ENCODE measurements at places on chromosomes 1 and 21. TPM values are rescaled to one million over a fixed set of nuclear protein-coding genes. Genes with fewer than 3 reads are reported as not detected.

SPRR2A gene
- total RNA-seq = not detected

GPA33 gene
- total RNA-seq = not detected

KIF21B gene
- total RNA-seq = 0.22 TPM

IRF6 gene
- 0.43 TPM for total RNA-seq

PM20D1 gene
- total RNA-seq = 0.11 TPM

FAM167B gene
- 3.0 TPM for total RNA-seq

TMPRSS15 gene
- not detected for total RNA-seq

KRTAP7-1 gene
- not detected for total RNA-seq

BRINP2 gene
- total RNA-seq = not detected

C8A gene
- not detected for total RNA-seq

SPRR2B gene
- not detected for total RNA-seq

LINGO4 gene
- not detected for total RNA-seq

SLC2A1 gene
- 86.8 TPM for total RNA-seq

CALML6 gene
- total RNA-seq = 0.22 TPM

CDA gene
- 10.1 TPM for total RNA-seq

C1orf210 gene
- not detected for total RNA-seq

TTLL7 gene
- 13.9 TPM for total RNA-seq

MROH7 gene
- total RNA-seq = 2.5 TPM

MTARC2 gene
- total RNA-seq = 11.2 TPM

LDLRAD2 gene
- not detected for total RNA-seq

HES5 gene
- total RNA-seq = not detected

LCE3D gene
- total RNA-seq = not detected

MRPS6 gene
- 33.1 TPM for total RNA-seq

LRRC3 gene
- 0.26 TPM for total RNA-seq

VSIG8 gene
- total RNA-seq = not detected

SLC44A5 gene
- total RNA-seq = 0.43 TPM

ETS2 gene
- total RNA-seq = 39.1 TPM

CHRM3 gene
- 0.13 TPM for total RNA-seq

KCNJ15 gene
- total RNA-seq = 5.2 TPM

TSPAN1 gene
- total RNA-seq = 0.91 TPM

CACNA1S gene
- total RNA-seq = not detected
